ENCODE measurements at places on chromosomes 16 and 17. TPM values are rescaled to one million over a fixed set of nuclear protein-coding genes. Genes with fewer than 3 reads are reported as not detected.
A peak's percentile ranks its signal among the peaks of the same experiment; 100 is the strongest.

TP53TG3D gene
- not detected for total RNA-seq

GNGT2 gene
- total RNA-seq = not detected

RASD1 gene
- total RNA-seq = 0.42 TPM

DNA sequence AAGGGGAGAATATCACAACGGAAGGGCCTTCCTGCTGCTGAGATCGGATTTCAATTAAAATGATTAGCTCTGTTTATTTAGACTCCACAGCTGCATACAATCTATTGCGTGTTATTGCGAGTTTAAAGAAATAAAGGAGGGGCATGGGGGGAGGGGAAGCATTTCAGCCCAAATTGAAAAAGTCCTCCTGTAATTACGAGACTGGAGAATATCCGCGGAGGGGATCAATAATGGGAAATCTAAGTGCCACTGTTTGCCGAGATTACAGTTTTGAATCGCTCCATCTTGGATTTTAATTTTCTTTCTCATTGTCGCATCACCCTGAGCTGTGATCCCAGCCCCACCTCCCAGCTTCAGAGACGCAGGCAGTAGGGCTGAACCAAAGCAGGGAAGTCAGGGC, 15.7 kb upstream of the RPL38 start:
- H3K27ac ChIP-seq = no peak overlapping the region
- no peaks in the 10 kb centered on the region for H3K36me3 ChIP-seq
- peaks cover 34% of the 10 kb centered on the region for H3K27me3 ChIP-seq
- no peaks in the 10 kb centered on the region for H3K4me1 ChIP-seq
- H3K4me3 ChIP-seq = no peak overlapping the region
- DNase-seq = peak; percentile 5

DNA sequence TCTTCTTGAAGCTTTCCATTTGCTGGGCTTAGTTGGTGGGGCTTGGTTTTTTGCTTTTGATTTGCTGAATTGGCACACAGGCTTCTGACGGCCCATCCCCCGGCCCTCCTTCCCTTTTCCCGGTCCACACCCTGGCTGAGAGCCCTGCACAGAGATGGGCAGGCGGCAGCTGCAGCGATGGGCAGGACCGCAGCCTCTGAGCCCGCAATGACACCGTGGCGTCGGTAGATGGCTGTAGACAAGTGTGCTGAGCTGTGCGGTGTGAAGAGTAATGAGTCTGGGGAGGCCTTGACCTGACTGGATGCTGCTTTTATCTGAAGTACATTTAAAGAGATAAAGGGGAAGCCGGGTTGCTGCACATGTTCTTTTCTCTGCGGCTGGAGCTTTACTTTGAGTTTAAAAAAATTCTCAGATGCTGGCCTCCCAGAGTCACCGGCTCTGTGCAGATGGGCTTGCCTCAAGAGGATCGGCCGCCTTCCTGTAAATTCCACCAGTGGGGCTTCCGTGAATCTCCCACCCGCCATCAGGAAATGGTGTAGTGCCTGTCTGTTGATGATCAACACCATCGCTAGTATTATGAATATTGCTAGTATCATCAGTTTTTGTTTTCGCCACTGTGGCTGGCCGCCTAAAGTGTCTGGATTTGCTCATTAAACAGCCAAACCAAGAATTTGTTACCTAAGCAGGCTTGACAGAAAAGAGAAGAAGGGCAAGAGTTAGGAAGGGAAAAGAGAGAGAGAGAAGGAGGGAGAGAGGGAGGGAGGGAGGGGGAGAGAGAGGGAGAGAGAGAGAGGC, 245.6 kb upstream of the RBFOX1 start:
- no peaks in the 10 kb centered on the region for H3K4me1 ChIP-seq
- no peaks in the 10 kb centered on the region for H3K36me3 ChIP-seq
- peaks cover 7% of the 10 kb centered on the region for H3K27me3 ChIP-seq
- no peak overlapping the region for H3K27ac ChIP-seq
- no peak overlapping the region for H3K4me3 ChIP-seq

DNA sequence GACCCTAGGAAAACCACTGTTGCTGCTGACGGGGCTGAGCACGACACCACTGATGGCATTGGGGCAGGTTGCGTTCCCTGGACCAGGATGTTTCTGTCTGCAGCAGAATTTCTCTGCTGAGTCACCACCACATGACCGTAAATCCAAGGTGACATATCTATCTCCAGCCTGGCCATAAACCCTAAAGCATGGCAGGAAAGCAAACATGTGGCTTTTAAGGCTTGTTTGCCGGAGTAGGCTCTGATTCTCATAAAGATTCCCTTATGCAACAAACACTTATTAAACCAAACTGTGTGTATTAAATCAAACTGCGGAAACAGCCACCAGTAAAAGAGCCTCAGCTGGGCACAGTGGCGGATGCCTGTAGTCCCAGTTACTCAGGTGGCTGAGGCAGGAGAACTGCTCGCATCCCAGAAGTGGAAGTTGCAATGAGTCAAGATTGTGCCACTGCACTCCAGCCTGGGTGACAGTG, 17.3 kb downstream of the MPHOSPH6 start:
- no peaks in the 10 kb centered on the region for H3K27me3 ChIP-seq
- no peak for DNase-seq
- H3K4me3 ChIP-seq = no peak overlapping the region

- H3K4me3 ChIP-seq = no peak overlapping the region
- peaks cover 3% of the 10 kb centered on the region for H3K36me3 ChIP-seq
- H3K4me1 ChIP-seq = peaks cover 6% of the 10 kb centered on the region
- H3K27ac ChIP-seq = no peak overlapping the region
- DNase-seq = no peak
- peaks cover 20% of the 10 kb centered on the region for H3K27me3 ChIP-seq
Measured at GRCh38 chr16:83886199-83886971, 12.5 kb upstream of the MLYCD start.

GRCh38 chr16:80718480-80719220, 85.7 kb downstream of the CDYL2 start:
- H3K27ac ChIP-seq = no peak overlapping the region
- no peaks in the 10 kb centered on the region for H3K4me1 ChIP-seq
- DNase-seq = no peak
- no peaks in the 10 kb centered on the region for H3K36me3 ChIP-seq
- no peaks in the 10 kb centered on the region for H3K27me3 ChIP-seq

GRCh38 chr17:4389079-4389478, 22.6 kb upstream of the UBE2G1 start:
- no peaks in the 10 kb centered on the region for H3K36me3 ChIP-seq
- DNase-seq = no peak
- no peak overlapping the region for H3K27ac ChIP-seq
- H3K27me3 ChIP-seq = no peaks in the 10 kb centered on the region
- H3K4me1 ChIP-seq = peaks cover 4% of the 10 kb centered on the region

- peaks cover 45% of the 10 kb centered on the region for H3K4me1 ChIP-seq
- peak within 1 kb of the TSS; percentile 95 for H3K4me3 ChIP-seq
- peaks cover 17% of the 10 kb centered on the region for H3K36me3 ChIP-seq
- H3K27ac ChIP-seq = peak within 1 kb of the TSS; percentile 98
- H3K27me3 ChIP-seq = no peaks in the 10 kb centered on the region
- peak; percentile 98 for DNase-seq
Measured at GRCh38 chr17:5486206-5487124, at the start of gene MIS12. MIS12 (plus strand) TSS chr17:5486566; CDS start chr17:5488863, 2,297 bp downstream.

- H3K27ac ChIP-seq = no peak overlapping the region
- no peak for DNase-seq
- no peaks in the 10 kb centered on the region for H3K27me3 ChIP-seq
- H3K36me3 ChIP-seq = peaks cover 19% of the 10 kb centered on the region
- no peak overlapping the region for H3K4me3 ChIP-seq
Measured at GRCh38 chr17:78408476-78409050, 30.1 kb downstream of the PGS1 start.

- no peaks in the 10 kb centered on the region for H3K27me3 ChIP-seq
- no peak overlapping the region for H3K4me3 ChIP-seq
- peaks cover 9% of the 10 kb centered on the region for H3K36me3 ChIP-seq
- no peak overlapping the region for H3K27ac ChIP-seq
Measured at GRCh38 chr16:84879569-84880487, 60.0 kb downstream of the CRISPLD2 start.

Data from chondrocyte (in vitro differentiated cells).